Upper lobe of right lung (tissue), 1 donor: ENCODE measurements at places on chromosomes 1 and 21. TPM values are rescaled to one million over a fixed set of nuclear protein-coding genes. Genes with fewer than 3 reads are reported as not detected.

BARHL2 gene
- not detected for total RNA-seq

DEGS1 gene
- total RNA-seq: 76.7 TPM

GDAP2 gene
- 32.4 TPM for total RNA-seq

PTPN14 gene
- 43.7 TPM for total RNA-seq

NID1 gene
- 60.5 TPM for total RNA-seq

SMG5 gene
- 64.8 TPM for total RNA-seq

NFASC gene
- total RNA-seq: 24.1 TPM

SLC6A17 gene
- 0.06 TPM for total RNA-seq

RPF1 gene
- total RNA-seq: 30.1 TPM

MSH4 gene
- total RNA-seq: 0.96 TPM

LENEP gene
- total RNA-seq: not detected

LGR6 gene
- 1.8 TPM for total RNA-seq

UBAP2L gene
- total RNA-seq: 156 TPM

HTR1D gene
- 0.93 TPM for total RNA-seq

TNFSF4 gene
- total RNA-seq: 0.72 TPM

TTLL7 gene
- 16.2 TPM for total RNA-seq

CHI3L1 gene
- 85.1 TPM for total RNA-seq

PTGER3 gene
- total RNA-seq: 2.7 TPM

SMIM1 gene
- 9.3 TPM for total RNA-seq

HES5 gene
- total RNA-seq: 1.5 TPM

CCDC181 gene
- total RNA-seq: 0.32 TPM

PLEKHG5 gene
- 12.2 TPM for total RNA-seq

DAB1 gene
- total RNA-seq: 0.29 TPM

DENND2C gene
- 2.3 TPM for total RNA-seq

TMPRSS15 gene
- total RNA-seq: not detected

RGS5 gene
- 93.1 TPM for total RNA-seq

IGSF8 gene
- 37.5 TPM for total RNA-seq

CCDC190 gene
- total RNA-seq: not detected

RGS1 gene
- 27.8 TPM for total RNA-seq

SRSF4 gene
- total RNA-seq: 89.0 TPM

LCA5L gene
- 1.8 TPM for total RNA-seq

CDC20 gene
- total RNA-seq: 1.8 TPM

NKAIN1 gene
- not detected for total RNA-seq

OR2L3 gene
- total RNA-seq: not detected

ANKRD65 gene
- 21.5 TPM for total RNA-seq

ZNF648 gene
- total RNA-seq: not detected

SELP gene
- 61.5 TPM for total RNA-seq

C1QTNF12 gene
- 2.6 TPM for total RNA-seq

CRYAA gene
- total RNA-seq: not detected

ZNF695 gene
- not detected for total RNA-seq

TRIM17 gene
- total RNA-seq: 2.6 TPM

VWA1 gene
- 87.4 TPM for total RNA-seq

FGR gene
- total RNA-seq: 149 TPM

CELA2A gene
- total RNA-seq: not detected

TXLNA gene
- 47.5 TPM for total RNA-seq
